ENCODE measurements at places on chromosomes 3 and 15.

- no peak for DNase-seq
These were observed 232.6 kb downstream of the OPA1 start for GRCh38 chr3:193825617-193826016.

DNA sequence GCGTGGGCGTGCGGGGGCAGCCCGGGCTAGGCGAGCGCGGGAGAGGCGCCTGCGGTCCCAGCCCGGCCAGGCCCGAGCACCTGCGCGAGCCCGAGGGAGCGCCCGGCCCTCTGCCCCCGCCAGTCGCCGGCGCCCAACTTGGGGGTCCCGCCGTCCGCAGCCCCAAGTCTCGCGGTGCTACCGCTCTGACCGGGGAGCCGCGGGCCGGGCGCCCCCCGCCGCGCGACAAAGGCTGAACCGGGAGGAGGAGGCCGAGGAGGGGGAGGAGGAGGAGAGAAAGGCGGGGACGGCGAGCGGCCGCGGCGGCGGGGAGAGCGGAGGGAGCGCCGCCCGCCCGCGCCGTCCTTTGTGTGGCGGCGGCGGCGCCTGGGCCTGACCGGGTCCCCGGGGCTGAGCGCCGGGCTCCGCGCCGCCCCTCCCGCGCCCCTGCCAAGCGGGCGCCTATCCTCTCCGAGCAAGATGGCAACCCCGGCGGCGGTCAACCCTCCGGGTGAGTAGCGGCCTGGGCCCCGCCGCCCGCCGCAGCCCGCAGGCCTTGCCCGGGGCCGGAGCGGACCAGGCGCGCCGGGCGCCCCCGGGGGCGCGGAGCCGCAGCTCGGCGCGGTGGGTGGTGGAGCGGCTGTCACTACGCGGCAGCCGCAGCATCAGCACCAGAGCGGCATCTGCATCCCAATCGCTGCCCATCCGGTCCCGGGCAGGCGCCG, at the start of gene ARNT2:
Gene ARNT2 (plus strand): TSS at position 326 of the 704 bp plus-strand sequence. CDS start 134 bp downstream, at position 460.
- DNase-seq, result peak; percentile 60

GRCh38 chr15:90071220-90071807, 31.0 kb downstream of the IDH2 start:
- DNase-seq, result peak; percentile 68

- DNase-seq, result no peak
These were observed 597.3 kb downstream of the NAALADL2 start for GRCh38 chr3:175456466-175456865.

- DNase-seq, result no peak
These were observed 614.8 kb upstream of the ZNF717 start for GRCh38 chr3:76400141-76400540.

GRCh38 chr15:41565702-41566101, 6.7 kb downstream of the TYRO3 start:
- no peak for DNase-seq

DNA sequence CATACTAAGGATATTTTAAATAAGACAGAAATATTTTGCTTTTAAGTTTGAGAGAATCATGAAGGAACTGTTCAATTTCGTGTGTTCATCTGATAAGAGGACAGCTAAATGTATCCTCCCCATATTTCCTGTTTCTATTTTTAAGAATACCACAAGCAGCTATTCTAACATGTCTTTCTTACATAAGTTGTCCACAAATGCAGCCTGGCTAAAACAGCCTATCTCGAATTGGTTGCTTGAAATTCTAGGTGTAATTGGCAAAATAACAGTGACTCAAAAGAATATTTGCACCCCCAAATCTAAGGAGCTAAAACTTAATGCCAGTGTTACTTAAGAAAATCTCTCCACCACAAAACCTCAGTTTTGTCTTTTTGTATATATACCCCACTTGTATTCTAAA, 35.0 kb downstream of the BTLA start:
- no peak for DNase-seq

- no peak for DNase-seq
These were observed 200.6 kb downstream of the GHSR start for GRCh38 chr3:172247525-172248274.

- DNase-seq, result no peak
These were observed 2.0 kb downstream of the FSTL1 start for GRCh38 chr3:120448756-120449155.

DNA sequence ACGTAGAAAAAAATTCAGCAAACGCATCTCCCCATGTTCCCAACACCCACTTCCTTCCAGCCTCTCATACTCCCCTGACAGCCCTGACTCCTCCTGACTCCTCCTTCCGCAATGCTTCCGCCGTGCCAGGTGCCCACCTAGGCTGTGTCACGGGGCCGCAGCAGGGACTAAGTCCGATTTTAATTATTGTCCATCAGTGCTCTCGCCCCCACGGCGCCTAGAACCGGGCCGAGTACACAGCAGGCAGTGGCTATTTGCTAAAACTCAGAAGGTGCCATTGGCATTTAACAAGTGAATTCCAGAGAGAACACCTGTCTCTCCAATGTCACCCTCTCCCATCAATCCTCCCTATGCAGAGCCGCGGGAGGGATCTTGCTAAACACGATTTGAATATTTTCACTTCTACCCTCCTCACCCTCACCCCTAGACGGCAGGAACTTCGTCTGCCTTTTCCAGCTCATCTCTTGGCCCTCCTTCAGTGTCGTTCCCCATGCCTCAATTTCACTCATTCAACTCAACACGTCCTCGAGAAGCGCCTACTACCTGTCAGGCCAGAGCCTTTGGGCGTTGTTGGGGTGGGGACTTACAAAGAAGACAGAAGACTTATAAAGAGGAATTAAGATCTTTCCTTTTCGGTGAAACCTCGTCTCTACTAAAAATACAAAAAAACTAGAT, 11.5 kb upstream of the SHF start:
- peak; percentile 60 for DNase-seq

- DNase-seq, result no peak
These were observed 34.9 kb upstream of the TTBK2 start for GRCh38 chr15:42955518-42955917.

DNA sequence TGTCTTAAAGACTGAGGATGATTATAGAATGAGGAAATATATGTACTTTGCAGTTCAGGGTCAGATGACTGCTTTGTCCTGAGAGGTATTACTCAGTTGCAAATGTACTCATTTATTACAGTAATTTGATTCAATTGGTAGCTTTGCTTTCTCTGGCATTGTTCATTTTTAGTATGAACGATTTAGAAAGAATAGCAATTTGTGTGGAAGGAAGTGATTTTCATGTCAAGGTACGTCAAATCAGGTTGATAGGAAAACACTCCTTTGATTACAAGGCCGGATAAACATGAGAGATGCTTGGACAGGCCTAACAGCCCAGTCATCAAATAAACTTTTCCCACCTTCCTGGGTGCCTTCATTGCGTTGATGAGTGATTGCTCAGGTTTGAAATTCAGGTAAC, 53.8 kb downstream of the UNC13C start:
- no peak for DNase-seq

- no peak for DNase-seq
These were observed 8.7 kb downstream of the NPTN start for GRCh38 chr15:73624530-73624929.

- no peak for DNase-seq
These were observed 22.9 kb downstream of the FOXP1 start for GRCh38 chr3:71560665-71561064.

DNA sequence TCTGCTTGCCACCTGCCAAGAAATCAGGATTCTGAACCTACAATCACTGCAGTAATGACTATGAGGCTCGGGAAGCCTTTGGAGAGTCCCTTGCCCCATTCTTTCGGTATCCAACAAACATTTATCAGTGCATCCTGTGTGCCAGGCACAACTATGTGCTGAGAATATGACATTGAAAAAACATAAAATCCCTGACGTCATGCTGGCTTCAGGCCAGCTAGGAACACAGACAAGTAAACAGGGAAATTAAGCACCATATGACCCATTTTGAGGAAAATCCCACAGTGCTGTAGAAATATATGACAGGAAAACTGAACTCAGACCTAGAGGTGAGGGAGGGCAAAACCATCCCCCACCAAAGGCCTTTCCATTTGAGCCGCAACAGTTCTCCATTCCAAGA, 34.1 kb upstream of the DET1 start:
- no peak for DNase-seq

GRCh38 chr3:37455181-37455580, 280.8 kb upstream of the LRRFIP2 start:
- DNase-seq, result no peak

- DNase-seq, result no peak
These were observed 136.0 kb upstream of the RAP2B start for GRCh38 chr3:153026026-153026425.

DNA sequence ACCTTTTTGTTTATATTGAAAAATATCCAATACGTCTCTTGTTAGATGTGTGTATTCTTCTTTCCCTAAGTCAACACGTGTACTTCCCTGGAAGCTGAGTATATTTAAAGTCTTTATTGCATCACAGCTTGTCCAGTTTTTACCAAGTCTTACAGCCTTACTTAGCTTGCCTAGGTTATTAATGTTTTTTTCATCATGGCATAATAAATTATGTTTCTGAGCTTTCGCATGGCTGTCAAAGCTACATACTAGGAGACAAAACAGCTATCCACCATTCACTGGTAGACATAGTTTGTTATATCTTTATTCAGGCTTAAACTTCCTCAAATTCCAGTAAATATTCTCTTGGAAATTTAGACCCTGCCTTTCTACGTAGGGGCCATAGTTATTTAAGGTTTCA, 224.2 kb downstream of the BCHE start:
- DNase-seq, result no peak

- no peak for DNase-seq
These were observed 36.2 kb downstream of the UMPS start for GRCh38 chr3:124766113-124767095.

DNA sequence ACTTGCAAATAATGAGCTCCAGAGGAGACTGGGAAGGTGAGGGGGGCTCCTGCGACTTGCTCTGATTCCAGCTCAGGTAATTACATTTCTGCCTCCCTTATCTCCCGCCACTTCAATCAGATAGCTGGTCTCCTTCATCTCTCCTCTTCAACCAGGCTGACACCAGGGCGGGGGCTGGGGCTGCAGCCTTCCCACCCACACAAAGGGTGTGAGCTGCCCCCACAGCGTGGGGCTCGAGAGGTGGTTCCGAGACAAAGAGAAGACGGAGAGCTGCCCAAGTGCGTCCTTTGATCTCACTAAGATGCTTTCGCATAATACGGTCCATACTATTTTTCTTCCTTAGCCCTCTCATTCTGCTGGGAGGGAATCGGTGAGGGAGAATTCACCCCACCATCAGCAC, 139.7 kb downstream of the NSMCE3 start:
- no peak for DNase-seq

- DNase-seq, result no peak
These were observed 36.1 kb downstream of the IL17RD start for GRCh38 chr3:57128826-57129667.

DNA sequence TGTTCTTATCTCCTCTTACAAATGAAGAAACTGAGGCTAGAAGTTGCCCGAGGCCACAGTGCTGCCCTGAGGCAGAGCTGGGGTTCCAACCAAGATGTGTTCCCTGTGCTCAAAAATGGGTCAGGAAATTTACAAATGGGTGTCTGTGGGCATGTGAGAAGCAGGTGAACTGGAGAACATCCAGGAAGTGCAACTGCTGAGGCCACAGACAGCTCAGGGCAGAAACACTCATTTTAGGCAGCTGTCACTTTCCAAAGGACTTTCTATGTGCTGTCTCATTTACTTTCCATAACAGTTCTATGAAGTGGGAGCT, 47.2 kb upstream of the ATP2B2 start:
- DNase-seq, result no peak

DNA sequence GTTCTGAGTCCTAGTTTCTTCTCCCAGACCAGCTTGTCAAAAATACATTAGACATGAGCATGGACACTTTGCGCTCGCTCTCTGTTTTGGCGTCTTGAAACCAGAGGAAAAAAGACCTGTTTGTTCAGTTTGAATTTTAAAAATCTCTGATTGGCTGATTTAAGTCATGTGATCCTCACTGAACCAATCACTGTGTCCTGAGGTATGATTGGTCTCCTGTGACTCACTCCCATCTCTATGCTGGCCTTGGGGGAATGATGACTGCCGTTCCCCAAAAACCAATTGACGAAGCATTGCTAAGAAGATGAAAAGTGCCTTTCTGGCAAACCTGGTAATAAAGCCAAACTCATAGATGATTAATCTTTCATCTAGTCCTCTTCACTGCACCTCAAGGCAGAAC, 256.5 kb downstream of the IL5RA start:
- DNase-seq, result no peak

GRCh38 chr3:103977417-103977816, 1389.3 kb upstream of the ALCAM start:
- no peak for DNase-seq

DNA sequence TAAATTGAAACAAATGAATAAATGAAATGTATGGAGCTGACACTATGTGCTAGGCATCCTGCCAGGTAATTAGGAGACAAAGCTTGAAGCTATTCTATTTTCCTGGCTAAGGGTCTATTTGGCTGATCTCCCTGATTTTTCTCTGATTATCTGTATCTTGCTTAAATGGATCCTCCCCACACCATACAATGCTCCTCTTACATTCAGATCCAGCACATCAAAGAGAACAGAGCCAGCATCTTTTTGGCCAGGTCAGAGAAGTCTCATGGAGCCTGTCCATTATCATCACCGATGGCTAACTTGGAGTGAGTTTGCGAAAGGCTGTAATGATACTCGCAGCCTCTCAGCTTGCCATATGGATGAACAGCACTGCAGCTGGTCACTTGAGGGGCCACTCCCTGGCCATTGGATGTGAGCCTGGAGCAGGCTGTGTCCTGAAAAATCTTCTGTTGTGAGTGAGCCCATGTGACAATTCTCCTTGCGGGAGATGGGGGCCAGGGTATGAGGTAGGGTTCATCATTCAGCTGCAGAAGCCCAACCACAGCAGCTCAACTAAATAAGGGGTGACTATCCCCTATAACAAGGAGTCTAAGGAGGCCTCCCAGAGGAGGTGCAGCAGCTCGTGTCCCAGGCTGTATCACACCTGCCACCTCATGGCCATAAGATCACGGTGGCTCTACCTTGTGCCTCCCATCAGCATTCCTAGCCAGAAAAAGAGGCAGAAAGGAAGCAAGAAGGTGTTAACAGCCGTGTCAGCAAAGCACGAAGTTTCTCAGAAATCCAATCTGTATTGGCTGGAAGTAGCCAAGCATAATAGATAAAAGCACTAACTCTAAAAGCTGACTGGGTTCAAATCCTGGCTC, 69.3 kb upstream of the ST8SIA2 start:
- DNase-seq, result no peak

DNA sequence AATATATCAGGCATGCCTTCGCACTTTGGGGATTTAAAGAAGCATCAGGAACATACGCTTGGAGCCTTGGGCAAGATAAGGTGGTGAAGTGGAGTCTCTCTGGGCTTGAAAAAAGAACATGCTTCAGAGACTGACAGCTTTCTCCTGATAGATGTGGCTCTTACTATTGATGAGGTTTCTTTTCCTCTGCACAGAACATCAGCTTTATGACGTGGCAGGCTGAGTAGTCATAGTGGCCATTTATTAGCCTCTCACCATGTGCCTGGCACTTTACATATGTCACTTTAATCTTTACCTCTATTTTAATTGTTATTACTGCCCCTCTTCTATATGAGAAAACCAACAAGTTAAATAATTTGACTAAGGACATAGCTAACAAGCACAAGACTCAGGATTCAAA, 19.0 kb upstream of the LRRC58 start:
- DNase-seq, result no peak

DNA sequence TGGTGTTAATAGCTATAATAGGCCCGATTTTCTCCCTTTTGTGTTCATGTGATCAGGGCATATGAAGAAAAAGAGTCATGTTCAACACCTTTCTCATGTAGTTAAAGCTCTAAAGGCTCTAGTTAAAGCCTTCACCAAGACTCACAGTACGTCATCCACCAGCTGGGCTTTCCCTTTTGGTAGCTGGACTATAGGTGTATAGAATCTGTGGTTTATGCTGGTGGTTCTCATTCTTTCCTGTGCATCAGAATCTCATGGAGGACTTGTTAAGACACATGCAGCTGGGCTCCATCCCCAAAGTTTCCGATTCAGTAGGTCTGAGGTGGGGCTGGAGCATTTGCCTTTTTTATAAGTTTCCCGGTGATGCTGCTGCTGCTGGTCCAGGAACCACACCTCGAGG, 31.0 kb downstream of the CFAP91 start:
- no peak for DNase-seq

Measured in NCI-H146 (cell line).